Vagina (tissue), 2 donors: ENCODE measurements at places on chromosomes 2 and 18.

DNA sequence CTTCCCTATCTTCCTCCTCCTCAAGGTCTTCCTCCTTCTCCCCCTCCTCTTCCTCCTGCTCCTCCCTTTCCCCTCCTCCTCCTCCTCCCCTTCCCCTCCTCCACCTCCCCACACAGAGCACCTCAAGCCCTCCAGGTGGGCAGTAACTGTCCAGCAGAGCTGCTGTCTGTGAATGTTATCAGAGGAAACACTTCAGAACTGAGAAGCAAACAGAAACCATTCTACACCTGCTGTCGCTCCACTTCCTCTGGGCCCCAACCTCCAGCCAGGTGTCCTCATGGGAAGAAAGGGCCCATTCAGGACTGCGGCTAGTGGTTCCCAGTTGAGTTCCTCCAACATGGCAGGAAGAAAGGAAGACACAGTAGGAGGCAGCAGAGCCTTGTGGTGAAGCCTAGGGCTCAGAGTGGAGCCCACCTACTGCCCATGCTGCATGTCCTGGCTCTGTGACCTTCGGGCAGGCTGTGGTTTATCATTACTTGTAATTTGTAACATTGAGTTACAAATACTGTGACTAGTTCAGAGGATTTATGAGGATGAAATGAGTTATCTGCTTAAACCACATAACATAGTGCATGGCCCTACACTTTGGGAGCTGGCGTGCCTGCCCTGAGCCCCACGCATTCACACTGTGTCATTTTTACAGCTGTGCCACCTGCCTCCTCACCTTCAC lies 165.9 kb upstream of the ID2 start:
- DNase-seq = no peak

DNA sequence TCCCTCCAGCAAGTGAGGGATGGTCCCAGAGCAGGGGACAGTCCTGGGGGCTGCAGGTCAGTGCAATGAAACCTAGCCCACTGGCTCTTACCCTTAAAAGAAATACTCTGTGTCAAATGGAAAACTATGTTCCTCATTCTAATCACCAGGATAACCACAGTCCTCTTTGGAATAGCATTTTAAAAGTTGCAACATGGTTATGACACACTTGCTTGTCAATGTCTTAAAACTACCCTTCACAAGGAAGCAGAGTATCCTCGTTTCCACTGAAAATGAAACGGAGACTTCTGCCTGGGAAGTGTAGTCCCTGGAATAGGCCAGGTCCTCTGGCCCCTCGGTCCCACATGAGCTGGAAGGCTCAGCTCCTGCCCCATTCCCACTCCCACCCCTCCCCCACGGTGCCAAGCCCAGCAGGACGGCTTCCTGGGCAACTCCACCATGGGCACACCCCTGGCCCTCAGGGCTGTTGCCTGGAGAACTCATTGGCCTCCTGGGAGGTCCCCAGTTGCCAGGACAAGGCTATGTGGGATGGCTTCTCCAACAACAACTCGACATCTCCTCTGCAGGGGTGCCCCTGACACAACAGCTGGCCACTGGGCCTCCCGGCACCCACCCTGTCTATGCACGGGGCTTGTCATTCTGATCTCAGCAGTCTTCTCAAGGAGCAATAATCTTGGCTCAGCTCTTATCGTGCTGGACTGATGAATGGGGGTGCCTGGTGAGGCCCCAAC lies 38.3 kb upstream of the ST3GAL5 start:
- no peak for DNase-seq

DNA sequence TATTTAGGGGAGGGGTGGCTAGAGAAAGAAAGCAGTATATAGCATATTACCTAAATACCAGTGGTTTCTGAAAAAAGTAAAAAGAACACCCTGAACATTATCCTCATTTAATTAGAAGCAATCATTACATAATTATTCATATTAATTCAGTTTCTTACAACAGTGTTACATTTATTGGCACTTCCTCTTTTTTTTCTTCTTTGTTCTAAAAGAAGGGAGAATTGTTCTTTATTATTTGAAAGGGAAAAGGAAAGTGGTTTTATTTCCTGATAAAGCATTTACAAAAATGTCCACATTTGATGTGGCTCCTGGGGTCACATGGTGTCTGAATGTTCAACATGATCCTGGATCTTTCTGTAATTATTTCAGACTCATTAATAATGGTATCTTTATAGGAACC lies 254.9 kb upstream of the ZEB2 start:
- DNase-seq = no peak

DNA sequence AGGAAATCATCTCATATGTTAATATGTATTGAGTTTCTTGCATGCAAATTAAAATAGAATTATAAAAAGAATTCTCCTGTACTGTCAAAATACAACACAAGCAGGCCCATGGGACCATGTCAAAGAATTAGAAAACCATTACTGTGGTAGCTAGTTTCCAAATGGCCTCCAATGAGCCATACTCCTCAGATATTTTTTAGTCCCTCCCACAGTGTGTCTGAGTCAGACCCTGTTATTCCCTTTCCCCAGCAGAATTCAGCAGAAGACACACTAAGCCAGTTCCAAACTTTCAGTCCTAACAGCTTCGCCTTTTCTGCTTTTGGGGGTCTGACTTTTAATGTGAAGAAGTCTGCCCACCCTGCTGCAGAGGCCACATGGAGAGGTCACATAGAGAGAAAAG lies 86.7 kb downstream of the FIGN start:
- no peak for DNase-seq

DNA sequence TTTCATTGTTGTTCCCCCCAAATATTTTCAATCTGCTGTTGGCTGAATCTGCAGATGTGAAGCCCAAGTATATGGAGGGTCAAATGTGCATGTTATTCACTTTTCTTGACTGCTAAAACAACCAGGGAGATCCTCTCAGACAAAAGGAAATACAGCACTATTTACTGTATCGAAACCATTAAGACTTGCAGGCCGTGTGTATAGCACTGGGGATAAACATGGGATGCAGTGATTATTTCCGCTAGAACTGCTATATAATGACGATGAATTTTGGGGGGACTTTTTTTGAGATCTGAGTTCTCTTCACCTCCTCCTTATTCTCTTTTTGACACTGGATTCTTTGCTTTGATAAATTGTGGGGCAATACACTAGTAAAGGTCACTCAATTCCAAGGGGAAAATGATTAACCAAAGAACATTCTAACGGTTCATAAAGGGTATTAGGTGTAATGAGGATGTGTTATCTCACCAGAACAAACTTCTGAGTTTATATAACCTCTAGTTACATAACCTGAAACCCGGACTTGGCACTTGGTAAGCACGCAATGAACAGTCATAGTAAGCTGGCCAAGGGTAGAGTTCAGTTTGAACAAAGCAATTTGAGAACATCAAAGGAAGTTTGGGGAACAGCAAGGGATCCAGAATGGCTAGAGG lies 3.5 kb upstream of the UGT1A1 start:
- DNase-seq = no peak

GRCh38 chr2:47569658-47570475 lies 166.9 kb downstream of the MSH2 start:
- no peak for DNase-seq

- no peak for DNase-seq
Observed at GRCh38 chr2:46365913-46366667, 68.9 kb downstream of the EPAS1 start.

DNA sequence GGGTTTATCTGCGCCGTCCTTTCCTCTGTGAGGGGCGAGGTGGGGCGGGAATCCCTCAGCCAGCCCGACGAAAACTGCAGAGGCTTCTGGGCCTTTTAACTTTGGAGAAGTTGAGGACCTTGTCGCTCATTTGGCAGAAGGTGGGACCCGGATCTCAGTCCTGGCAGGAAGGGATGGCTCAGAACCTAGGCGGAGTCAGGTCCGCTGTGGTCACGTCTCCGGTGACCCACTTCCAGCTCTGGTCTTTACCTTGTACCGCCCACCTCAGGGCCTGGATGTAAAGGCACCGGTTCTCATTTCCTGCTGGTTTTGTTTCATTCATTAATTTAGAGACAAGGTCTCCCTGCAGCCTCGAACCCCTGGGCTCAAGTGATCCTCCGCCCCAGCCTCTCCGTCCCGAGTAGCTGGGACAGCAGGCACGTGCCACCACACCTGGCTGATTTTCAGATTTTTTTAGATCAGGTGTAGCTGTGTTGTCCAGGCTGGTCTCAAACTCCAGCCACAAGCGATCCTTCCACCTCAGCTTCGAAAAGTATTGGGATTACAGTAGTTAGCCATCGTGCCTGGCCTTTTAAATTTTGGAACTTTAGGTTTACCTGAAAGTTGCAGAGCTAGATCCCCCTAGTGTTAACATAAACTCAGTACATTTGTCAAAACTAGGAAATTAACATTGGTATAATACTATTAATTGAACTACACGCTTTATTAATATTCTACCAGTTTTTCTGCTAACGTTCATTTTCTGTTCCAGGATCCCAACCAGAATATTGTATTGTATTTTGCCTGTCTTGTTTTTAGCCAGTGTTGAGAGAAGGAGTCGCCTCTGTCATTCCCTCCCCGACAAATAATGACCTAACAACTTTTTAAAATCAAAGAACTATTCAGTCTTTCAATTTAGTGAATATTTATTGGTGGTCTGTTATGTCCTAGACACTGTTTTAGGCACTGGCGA lies 852 bp downstream of the POLI start:
- DNase-seq = no peak

DNA sequence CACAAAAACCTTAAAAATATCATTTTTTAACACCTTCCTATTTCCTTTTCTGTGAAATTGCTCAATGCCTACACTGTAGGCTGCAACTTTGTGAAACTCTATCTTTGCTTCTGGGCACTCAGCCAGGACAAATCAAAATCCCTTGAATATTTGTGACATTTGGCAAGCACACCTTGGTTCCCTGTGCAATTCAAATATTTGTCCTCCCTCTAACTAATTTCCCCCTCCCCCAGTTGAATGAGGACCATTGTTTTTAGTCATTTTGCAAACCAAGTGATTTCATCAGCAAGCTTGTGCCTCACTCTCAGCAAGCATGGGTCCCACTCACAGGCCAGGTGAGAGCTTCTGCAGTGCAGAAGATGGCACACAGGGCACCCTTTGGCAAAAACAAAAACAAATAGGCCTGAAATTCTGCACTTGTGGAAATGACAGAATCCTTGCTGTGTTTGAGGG lies 541.5 kb downstream of the CNTNAP5 start:
- DNase-seq = no peak

DNA sequence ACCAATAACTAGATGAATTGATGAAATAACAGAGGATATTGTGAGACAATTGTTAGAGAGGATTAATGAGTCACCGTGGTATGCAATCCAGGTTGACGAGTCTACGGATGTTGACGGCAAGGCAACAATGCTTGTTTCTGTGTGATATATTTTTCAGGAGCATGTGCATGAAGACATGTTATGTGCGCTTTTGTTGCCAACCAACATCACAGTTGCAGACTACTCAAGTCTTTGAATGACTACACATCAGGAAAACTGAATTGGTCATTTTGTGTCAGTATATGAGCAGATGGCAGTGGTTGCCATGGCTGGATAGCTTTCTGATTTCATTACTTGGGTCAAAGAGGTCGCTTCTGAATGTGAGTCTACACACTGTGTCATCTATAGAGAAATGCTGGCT lies 96.8 kb upstream of the CRACDL start:
- DNase-seq = no peak

DNA sequence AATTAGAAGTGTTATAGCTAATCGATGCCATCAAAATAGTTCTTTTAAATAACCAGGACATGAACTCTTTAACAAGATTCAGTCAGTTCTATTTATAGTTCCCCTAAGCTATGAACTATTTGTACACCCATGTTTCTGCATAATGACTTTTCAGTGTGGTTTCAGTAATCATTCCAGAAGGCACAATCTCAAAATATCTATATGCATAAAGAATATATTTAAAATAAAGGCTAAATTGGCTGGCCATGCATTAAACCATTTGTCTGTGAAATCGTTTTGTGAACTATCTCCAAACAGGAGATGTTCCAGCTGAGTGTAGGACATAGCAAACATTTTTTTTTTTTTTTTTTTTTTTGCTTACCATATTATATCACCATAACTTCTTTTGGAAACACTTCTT lies 719.3 kb downstream of the PLCL1 start:
- DNase-seq = no peak

- DNase-seq = no peak
Observed at GRCh38 chr2:98580656-98581284, 27.5 kb downstream of the COA5 start.

GRCh38 chr2:12861344-12861930 lies 144.7 kb downstream of the TRIB2 start:
- no peak for DNase-seq

DNA sequence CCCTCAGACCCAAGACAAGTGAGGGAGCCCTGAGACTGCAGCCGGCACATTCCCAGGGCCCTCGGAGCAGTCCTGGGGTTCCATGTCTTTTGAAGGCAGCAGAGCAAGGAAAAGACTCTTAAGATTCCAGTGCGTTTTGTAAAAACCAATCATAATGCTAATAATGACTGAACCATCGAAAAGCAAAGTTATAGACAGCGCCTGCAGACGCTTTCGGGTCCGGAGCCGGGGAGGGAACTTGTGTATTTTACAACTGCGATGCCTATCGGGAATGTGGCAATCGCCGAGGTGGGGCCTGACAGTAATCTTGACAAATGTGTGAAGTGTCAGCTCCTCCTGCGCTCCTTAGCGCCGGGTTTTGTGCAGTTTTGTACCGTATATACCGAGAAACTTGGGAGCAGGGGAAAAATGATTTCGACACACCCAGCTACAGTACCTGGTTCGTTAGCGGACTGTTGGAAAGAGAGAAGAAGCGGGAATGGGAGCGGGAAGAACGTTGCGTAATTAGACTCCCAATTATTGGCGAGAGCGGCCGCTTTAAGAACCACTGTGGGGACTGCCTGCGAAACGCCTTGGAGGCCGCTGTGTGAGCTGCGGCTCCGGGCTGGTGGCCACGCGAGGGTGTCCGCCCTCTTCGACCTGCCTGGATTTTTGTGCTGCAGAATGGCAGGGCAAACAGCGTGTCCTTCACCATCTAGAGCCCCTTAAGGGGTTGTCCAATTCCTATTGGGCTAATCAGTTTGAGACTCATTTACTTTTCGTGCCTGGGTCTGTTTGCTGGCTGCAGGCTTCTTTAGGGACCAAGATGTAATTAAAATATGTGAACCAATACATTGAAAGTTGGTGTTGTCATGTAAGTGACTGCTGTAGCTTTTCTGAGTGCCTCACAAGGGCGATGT lies 2.4 kb downstream of the EPAS1 start:
- no peak for DNase-seq

GRCh38 chr2:133755480-133756300 lies 187.4 kb upstream of the NCKAP5 start:
- no peak for DNase-seq

DNA sequence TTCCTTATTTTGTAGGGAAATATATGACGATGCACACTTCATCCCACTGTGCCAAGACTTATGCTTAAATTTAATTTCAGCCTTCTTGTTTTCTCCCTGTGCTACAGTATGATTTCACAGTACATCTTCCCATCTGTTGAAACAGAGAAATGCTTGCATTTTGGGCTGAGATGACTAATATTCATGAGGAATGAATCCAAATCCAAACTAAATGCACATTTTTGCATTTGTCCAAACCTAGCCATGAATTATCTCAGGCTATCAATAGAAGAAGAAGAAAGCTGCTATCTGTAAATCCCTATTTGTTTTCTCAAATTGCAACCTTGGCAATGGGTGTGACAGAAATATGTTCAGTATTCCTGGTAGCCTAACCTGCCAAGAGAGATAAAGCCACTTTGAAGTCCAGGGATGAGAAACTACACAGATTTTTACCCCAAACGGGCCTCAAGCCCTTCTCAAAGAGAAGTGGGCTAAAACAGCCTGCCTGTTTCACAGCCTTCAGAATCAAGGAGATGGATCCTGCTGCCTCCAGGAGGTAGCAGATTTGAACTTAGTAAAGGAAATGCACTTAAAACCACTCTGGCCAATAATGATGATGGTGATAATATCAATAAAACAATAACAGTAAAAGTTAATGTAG lies 306.9 kb upstream of the NT5C1B start:
- DNase-seq = no peak
